ENCODE measurements at places on chromosomes 6 and 20.

GRCh38 chr6:111975466-111975865 lies 78.4 kb upstream of the CCN6 start:
- peak overlapping the region; percentile 86 for H3K27ac ChIP-seq
- no peak for DNase-seq
- no peak overlapping the region for H3K4me3 ChIP-seq

DNA sequence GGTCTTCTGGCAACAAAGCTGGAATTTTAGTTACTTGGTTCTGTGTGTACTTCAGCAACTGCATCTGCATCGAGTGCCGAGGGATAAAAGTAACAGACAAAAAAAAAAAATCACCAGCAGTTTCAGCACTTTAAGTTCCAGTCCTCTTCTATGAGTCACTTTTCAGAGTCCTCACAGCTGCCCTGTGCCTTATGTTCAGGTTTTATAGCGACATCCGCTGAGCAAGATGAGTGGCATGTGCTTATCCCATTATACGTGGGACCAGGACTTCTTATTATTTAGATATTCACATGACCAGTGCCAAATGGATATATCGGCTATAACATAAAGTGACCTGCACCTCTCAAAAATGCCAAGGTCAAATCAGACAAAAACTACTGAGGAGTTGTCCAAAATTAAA lies 242.9 kb downstream of the FOXA2 start:
- H3K4me3 ChIP-seq, result no peak overlapping the region
- H3K27me3 ChIP-seq, result no peaks in the 10 kb centered on the region

DNA sequence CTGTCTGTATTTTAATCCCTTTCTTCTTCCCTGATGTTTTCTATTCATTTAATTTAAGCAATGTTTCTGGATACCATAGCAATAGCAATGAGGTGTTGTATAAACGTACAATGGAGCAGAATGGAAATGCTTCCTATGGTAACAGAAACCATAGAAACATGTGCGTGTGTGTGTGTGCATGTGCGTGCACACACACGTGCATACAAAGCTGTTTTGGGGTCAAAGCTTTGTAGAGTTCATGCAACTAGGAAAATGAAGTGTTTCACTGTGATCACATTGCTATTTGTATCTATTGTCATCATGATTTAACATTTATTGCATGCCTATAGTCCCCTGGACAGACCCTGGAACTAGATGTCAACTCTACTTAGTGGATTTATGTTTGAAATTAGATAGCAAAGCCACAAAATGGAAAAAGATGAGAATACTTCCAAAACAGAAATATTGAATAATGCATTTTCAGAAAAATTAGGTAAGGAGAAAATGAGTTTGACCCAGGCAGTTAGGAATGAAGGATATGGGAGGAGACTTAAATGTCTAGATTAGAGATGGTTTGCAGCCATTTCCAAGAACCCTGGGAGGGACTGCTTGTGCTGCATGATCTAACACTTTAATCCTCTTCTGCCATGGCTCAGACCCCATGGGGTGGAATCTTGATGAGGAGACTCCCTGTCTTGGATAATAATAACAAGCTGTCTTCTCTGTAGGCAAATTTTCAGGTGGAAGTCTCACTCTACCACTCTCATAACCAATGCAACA lies 124.4 kb downstream of the TRMT11 start:
- no peak for DNase-seq
- no peak overlapping the region for H3K27ac ChIP-seq
- H3K4me1 ChIP-seq, result no peaks in the 10 kb centered on the region
- no peaks in the 10 kb centered on the region for H3K36me3 ChIP-seq
- no peak overlapping the region for H3K4me3 ChIP-seq
- no peaks in the 10 kb centered on the region for H3K27me3 ChIP-seq

DNA sequence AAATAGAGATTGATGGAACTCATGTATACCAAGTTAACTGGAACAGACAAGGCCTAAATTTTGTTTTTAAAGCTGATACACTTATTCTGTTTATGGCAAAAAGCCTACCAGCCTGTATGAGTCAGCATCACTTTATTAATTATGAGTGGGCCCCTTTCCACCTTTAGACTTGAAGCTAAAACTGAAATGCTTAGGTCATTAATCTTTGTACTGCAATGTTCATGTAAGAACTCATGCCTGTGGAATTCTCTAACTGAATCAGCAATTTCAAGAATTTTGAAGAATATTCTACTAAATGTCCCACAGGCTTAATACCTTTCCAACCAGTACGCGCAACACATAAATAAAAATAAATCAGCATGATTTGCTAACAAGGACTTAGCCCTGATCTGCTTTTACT lies 140.2 kb upstream of the PHACTR1 start:
- no peaks in the 10 kb centered on the region for H3K4me1 ChIP-seq
- no peak overlapping the region for H3K27ac ChIP-seq
- H3K4me3 ChIP-seq, result no peak overlapping the region

GRCh38 chr20:41865938-41866337 lies 247.8 kb upstream of the CHD6 start:
- no peaks in the 10 kb centered on the region for H3K27me3 ChIP-seq
- H3K27ac ChIP-seq, result no peak overlapping the region
- no peaks in the 10 kb centered on the region for H3K36me3 ChIP-seq
- DNase-seq, result no peak
- H3K4me3 ChIP-seq, result no peak overlapping the region

DNA sequence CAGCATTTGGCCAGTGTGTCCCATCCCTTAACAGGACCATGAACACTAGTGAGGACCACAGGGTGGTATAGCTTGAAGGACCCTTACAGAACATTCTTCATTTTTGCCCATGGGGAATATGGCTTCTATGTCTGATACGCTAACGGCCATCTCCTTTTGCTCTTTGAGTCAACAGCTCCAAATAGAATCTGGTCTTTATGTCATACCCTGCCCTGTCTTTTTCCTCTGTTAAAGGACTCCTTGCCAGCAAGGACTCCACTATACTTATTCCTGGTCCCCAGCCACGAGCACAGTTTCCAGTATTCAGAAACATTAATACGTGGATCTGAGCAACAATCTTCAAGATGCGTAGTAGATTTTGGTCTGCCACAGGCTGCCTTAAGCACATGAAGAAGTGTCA lies 22.5 kb downstream of the SERPINB1 start:
- no peaks in the 10 kb centered on the region for H3K4me1 ChIP-seq
- no peak overlapping the region for H3K27ac ChIP-seq
- no peaks in the 10 kb centered on the region for H3K36me3 ChIP-seq
- no peaks in the 10 kb centered on the region for H3K27me3 ChIP-seq

DNA sequence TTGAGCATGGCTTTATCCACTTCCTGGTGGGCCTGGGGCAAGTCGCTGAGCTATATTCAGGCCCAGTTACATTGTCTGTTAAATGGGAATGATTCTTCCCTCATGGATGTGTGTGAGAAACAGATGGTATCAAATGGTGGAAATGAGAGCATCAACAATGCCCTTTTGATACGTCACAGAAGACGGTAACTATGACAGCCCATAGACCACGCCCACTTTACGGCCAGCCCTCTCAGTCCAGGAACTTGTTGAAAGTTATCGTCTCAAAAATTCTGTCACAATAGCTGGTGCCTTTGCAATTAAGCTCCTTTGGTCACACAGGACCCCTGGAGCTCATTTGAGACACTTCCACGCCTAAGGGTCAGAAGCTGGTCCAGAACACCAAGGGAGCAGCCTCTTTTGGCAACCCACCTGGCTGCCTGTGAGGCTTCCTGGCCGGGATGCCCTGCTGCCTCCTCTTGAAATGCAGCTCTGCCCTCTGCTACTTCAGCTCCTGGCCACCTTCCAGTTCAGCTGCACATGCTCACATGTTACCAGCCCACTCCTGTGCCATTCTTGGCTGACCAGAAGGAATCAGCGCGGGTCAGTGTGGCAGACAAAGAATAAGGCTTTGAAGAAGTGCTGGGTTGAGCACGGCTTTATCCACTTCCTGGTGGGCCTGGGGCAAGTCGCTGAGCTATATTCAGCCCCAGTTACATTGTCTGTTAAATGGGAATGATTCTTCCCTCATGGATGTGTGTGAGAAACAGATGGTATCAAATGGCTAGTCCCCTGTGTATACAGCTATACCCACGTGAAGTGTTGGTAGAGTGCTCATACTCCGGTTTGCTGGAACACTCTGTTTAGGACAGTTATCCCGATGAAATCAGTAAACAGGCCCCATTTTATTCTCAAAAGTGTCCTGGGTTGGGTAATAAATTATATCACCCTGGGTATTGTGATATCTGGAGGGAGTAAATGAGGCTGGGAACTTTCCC lies 199.2 kb upstream of the SUPT3H start:
- H3K27me3 ChIP-seq, result no peaks in the 10 kb centered on the region
- peaks cover 5% of the 10 kb centered on the region for H3K4me1 ChIP-seq
- no peak overlapping the region for H3K4me3 ChIP-seq
- no peak overlapping the region for H3K27ac ChIP-seq

- H3K4me3 ChIP-seq, result peak overlapping the region; percentile 87
- no peaks in the 10 kb centered on the region for H3K27me3 ChIP-seq
- H3K4me1 ChIP-seq, result no peaks in the 10 kb centered on the region
- no peak for DNase-seq
- H3K27ac ChIP-seq, result no peak overlapping the region
Measured at GRCh38 chr6:150069706-150070105, 785 bp upstream of the ULBP3 start.

DNA sequence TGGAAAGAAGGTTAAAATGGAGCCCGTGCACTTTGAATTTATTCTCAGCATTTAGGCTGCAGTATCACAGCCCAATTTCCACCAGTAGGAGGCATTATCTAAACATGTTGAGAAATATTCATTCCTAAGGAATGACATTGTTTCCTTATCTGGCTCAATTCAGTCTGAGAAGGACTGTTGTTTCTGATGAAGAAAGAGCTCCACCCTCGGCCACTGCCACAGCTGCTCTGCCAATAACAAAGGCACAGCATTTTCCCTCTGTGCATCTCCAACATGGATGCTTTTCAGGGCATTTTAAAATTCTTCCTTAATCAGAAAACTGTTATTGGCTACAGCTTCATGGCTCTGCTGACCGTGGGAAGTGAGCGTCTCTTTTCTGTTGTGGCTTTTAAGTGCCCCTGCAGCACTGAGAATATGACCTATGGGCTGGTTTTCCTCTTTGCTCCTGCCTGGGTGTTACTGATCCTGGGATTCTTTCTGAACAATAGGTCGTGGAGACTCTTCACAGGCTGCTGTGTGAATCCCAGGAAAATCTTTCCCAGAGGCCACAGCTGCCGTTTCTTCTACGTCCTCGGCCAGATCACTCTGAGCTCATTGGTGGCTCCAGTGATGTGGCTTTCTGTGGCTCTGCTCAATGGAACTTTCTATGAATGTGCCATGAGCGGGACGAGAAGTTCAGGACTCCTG lies at the start of gene CALHM5:
Gene CALHM5, plus strand, starts transcription at position 216 of the 687 bp plus-strand sequence. Its CDS starts 58 bp downstream, at position 274.
- H3K36me3 ChIP-seq, result no peaks in the 10 kb centered on the region
- no peaks in the 10 kb centered on the region for H3K4me1 ChIP-seq
- DNase-seq, result no peak
- H3K27me3 ChIP-seq, result no peaks in the 10 kb centered on the region
- H3K27ac ChIP-seq, result no peak within 1 kb of the TSS

- peaks cover 4% of the 10 kb centered on the region for H3K4me1 ChIP-seq
- no peak overlapping the region for H3K4me3 ChIP-seq
- no peak overlapping the region for H3K27ac ChIP-seq
- no peaks in the 10 kb centered on the region for H3K27me3 ChIP-seq
- H3K36me3 ChIP-seq, result peaks cover 11% of the 10 kb centered on the region
Measured at GRCh38 chr6:108862479-108863191, 14.4 kb downstream of the ARMC2 start.

DNA sequence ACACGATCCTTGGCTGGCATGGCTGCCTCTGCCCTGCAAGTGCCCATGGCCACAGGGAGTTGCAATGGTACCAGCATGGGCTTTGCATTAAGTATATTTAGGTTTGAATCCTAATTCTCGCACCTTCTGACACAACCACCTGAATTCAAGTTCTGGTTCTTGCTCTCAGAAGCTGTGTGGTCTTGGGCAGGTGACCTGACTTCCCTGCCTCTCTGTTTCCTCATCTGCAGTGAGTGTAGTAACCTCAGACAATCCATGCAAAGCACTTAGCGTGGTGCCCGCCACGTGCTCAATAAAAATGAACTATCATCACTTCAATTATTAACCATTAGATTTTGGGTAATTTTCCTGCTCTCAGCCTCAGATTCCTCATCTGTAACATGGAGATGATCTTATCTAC lies 378.8 kb upstream of the ARID1B start:
- no peaks in the 10 kb centered on the region for H3K27me3 ChIP-seq
- H3K36me3 ChIP-seq, result no peaks in the 10 kb centered on the region
- peaks cover 30% of the 10 kb centered on the region for H3K4me1 ChIP-seq
- peak overlapping the region; percentile 36 for H3K27ac ChIP-seq

GRCh38 chr6:56663344-56663743 lies 20.7 kb upstream of the DST start:
- H3K4me1 ChIP-seq, result no peaks in the 10 kb centered on the region
- H3K36me3 ChIP-seq, result no peaks in the 10 kb centered on the region
- no peak for DNase-seq
- no peak overlapping the region for H3K27ac ChIP-seq
